ENCODE measurements at places on chromosomes 13 and 19.

- no peak for DNase-seq
Measured at GRCh38 chr13:36820222-36820621, 1.2 kb downstream of the RFXAP start.

DNA sequence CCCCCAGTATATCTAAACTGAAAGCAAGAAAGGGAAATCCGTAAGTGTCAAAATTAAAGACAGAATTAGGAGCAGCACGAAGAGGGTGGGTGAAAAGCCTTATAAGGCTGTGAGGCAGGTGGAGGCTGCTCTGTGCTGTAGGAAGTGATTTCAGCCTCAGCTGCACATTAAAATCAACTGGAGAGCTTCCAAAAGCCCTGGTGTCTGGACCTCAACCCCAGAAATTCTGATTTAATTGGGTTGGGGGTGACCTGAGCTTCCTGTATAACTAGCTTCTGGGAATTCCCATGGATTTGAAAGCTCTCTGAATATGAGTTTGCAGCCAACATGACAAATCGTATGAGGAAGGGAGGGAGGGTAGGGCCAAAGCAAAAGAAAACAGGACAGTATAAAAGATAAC lies 242.4 kb upstream of the TMTC4 start:
- no peak for DNase-seq

GRCh38 chr19:56595548-56595899 lies 422 bp downstream of the ZNF71 start:
- no peak for DNase-seq

- DNase-seq = no peak
Measured at GRCh38 chr19:5825178-5825577, 14.3 kb downstream of the FUT6 start.

DNA sequence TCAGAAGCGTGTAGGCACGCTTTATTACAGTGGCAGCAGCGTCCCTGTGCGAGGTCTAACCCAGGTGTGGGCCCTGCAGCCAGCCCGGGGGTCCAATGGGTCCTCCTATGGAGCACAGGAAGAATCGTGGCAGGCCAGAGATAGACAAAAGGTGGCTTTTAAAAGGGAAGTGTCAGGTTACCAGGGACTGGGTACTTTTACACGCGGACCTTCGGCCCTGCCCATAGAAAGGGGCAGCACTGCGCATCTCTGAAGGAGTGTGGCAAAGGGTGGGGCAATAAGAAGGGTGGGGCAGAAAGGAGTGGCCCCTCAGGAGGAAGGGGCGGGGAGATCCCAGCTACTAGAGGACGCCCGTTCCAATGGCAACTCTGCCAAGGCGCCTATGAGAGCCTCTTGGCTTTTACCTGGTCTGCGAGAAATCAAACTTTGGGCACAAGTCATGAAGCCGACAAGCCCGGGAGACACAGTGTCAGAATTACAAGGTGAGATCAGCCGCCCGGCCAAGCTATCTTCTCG lies 1419.8 kb downstream of the UQCRFS1 start:
- DNase-seq = peak; percentile 57

DNA sequence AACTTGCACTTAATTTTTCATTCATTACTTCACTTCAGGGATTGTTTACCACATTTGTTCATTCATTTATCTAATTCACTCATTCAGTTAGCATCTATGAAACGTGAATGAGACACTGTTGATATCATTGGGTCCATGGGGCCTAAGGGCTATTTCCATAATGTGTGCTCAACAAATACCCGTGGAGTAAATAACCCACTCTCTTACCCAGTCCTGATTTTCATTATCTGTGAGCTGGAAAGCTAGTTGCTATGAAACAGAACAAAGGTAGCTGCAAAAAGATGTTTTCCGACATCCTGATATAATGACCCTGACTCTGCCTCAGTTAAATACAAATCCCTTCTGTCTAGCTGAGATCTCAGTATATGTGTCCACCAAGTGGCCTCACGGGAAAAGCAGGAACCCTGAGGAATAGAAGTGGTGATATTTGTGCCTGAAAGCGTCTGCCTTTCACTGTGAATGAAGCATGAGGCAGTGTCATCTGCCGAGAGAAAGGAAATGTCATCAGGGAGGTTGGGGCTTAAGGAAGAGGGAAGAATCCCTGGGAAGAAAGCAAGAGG lies 63.8 kb downstream of the SERTM1 start:
- DNase-seq = no peak

GRCh38 chr13:110684388-110685056 lies 21.4 kb downstream of the CARS2 start:
- no peak for DNase-seq

DNA sequence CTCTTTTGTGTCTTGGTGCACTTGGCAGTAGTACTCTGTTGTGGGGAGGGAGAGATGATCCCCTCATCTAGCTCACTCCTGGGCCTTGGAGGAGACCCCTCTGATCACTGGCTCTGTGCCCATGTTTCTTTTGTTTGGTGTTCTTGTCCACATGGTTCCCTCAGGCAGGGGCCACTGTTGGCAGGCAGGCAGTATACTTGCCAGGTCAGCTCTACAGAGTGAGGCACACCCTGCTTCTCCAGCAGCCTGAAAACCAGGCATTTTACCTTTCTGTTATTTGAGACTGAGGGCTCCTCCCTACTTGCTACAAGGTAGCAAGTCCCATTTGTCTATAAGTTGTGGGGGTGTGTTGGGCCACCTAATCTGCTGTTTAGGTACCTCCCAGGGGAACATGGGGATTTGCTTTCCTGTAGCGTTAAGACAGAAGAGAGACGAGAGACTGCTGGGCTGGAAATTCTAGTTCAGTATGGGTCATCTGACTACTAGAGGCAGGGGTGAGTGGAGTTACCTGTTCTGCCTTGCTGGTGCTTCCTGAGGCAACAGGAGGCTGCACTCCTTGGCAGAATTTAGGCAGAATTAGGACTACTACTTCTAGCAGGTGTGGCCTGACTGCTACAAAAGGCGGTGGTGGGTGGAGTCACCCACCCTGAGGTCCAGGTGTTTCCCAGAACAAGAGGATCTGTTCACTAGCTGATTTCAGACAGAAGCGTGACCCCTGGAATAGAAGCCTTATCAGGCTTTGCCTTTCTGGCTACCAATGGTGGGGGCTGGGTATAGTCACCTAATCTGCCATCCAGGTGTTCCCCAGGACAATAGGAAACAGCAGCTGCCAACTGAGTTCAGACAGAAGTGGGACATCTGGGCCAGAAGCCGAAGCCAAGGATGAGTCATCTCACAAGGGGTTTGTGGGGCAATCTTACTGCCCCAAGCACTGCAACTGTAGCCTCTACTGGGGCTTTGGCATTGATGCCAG lies 843.0 kb upstream of the ATXN8OS start:
- DNase-seq = no peak

DNA sequence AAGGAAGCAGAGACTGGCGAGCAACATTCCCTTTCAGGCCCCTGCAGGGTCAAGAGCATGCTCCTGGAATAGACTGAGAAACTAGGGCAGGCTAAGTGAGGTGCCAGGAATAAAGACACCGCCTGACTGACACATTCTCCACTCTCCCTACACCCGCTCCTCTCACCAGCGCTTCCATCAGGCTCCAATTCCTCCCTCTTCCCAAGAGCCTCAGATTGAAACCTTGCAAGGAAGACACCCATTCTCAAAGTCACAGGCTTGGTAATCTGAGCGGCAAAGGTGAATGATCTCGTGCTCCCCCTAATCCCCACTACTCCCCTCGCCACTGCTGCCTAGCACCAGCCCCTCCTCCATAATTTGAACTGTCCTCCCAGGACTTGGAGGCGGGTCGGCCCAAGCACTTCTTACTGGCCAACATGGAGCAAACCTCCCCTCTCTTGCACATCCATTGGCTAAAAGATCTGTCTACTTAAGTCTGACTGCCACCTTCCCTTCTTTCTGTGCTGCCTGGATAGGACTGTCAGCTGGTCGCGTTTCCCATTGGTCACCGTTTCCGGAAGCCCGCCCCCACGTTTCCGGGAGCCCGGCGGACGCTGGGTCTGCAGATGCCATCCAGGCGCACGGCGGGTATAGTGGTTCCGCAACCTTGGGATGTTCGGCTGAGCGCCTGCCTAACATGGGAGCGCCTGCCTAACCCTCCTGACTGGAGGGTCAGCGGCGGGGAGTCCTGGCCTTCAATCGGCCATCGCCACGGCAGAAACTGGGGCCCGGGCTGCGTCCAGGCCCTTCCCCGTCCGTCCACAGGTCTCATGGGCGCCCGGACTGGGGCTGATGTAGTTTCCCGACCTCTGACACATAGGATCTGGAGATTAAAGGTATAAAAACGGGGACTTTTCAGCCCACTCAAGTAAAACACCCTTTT lies 33.6 kb downstream of the ZNF383 start:
- peak; percentile 94 for DNase-seq

DNA sequence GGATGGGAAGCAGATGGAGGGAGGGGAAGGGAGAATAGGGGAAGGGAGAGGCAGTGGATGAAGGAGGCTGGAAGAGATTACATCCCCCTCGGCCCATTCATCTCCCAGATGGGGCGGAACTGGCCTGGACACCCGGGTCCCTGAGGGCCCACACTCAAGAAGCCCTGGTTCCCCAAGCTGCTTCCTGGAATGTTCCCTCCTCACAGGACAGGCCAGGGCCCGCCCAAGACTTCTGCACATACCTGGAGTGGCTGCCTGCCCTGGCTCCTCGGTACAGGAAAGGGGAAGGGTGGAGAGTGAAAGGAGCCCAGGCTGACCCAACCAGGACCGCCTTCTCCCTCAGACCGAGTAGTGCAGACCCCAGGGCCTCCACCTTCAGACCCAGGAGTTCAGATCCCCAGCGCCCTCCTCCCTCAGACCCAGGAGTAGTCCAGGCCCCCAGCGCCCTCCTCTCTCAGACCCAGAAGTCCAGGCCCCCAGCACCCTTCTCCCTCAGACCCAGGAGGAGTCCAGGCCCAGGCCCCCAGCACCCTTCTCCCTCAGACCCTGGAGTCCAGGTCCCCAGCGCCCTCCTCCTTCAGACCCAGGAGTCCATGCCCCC lies 489 bp downstream of the NTF4 start:
- no peak for DNase-seq

DNA sequence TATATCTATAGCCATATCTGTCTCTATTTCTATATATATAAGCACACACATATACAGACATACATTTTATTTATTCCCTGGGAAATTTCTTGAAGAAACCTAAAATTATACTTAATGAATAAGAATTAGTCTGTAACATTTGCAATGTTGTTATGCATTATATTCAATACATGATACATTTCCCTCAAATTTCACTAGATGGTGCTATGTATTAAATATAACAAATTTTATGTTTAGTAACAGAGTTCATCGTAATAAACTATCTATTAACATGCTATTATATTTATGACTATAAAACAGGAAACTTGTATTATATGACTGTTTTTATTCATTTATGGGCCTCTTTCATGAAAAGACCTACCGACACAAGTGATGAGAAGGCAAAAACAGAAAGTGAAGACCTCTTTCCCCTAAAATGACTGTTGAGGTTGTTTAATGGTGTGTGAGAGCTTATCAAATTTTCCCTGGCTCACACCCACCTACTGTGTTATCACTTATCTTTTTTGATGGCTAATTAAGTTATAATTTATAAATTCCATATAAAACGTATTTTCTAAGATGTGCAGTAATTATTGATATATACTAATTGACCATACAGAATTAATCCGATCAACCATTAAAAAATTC lies 881.9 kb downstream of the SLITRK6 start:
- DNase-seq = peak; percentile 34

- no peak for DNase-seq
Measured at GRCh38 chr13:103952183-103952582, 886.0 kb upstream of the SLC10A2 start.

GRCh38 chr13:63901630-63902029 lies 2486.0 kb upstream of the PCDH20 start:
- DNase-seq = no peak

DNA sequence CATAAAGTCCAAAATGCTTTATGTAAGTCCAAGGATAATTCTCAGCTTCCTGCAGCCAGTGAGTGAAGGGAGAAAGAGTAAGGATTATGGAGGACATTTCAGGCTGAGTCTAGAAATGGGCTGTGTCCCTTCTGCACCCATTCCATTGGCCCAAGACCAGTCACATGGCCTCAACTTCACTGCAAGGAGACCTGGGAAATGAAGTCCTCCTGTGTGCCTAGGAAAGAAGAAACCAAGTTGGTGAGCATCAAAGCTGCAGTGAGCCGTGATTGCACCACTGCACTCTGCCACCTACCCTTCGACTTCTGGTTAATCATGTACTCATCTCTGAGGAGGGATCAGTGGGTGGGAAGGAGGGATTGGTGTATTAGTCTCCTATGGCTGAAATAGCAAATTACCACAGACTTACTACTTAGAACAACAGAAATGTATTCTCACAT lies 3.6 kb upstream of the CD37 start:
- peak; percentile 22 for DNase-seq

DNA sequence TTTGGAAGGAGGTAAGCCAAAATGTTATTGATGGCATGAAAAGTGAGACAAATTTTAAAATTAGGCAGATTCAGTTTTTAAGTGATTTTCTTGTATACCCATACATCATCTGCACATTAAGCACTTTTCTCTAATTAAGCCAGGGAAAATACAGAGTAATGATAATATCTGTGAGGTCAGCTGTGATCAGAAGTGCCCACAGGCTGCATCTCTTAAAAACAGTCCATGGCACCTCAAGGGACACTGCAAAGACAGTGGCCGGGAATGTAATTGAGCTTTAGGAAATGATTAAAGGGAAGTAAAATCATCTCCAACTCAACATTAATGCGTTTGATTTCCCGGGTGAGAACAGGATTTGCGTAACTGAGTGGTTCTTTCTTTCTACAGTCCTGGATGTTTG lies 2.0 kb downstream of the COL4A1 start:
- no peak for DNase-seq

DNA sequence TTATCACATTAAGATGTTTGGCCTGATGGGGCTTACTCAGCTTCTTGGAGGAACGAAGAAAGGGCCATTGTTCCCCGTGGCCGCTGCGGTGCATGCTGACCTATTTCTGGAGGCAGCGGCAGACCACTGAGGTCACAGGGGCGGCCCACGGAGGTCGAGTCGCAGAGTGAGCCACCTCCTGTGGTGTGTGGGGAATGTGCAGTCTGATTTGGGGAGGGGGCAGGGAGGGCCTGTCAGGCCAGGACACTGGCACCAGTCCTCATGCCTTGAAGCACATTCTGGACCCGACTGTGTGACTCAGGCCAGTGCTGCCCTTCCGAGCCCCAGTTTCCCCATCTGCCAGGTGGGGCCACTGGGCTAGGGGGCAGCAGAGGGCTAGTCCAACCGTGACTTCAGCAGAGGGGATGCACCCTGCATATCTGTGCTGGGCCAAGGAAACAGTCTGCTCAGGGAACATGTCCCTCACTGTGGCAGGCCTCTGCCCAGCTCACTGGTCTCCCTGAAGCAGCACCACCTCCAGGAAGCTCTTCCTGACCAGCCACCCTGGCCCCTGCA lies 6.3 kb downstream of the SLC7A10 start:
- DNase-seq = no peak

DNA sequence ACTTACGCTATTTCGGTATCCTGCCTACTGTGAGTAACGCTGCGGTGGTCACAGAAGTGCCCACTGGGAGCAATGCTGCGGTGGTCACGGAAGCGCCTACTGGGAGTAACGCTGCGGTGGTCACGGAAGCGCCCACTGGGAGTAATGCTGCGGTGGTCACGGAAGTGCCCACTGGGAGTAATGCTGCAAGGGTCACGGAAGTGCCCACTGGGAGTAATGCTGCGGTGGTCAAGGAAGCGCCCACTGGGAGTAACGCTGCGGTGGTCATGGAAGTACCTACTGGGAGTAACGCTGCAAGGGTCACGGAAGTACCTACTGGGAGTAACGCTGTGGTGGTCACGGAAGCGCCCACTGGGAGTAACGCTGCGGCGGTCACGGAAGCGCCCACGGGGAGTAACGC lies 52.1 kb upstream of the SOX1 start:
- no peak for DNase-seq

Data from NCI-H1436 (cell line).